ENCODE measurements at places on chromosomes 12 and 14.

- no peak overlapping the region for H3K27ac ChIP-seq
- H3K4me3 ChIP-seq, result no peak overlapping the region
- no peak for DNase-seq
- H3K4me1 ChIP-seq, result peaks cover 2% of the 10 kb centered on the region
- H3K27me3 ChIP-seq, result peaks cover 21% of the 10 kb centered on the region
Measured at GRCh38 chr14:90495357-90496276, 98.8 kb downstream of the CALM1 start.

GRCh38 chr14:106308839-106309389 lies 782.5 kb downstream of the TMEM121 start:
- no peak overlapping the region for H3K27ac ChIP-seq
- no peaks in the 10 kb centered on the region for H3K36me3 ChIP-seq
- peaks cover 26% of the 10 kb centered on the region for H3K4me1 ChIP-seq
- peak; percentile 83 for DNase-seq
- no peak overlapping the region for H3K4me3 ChIP-seq

DNA sequence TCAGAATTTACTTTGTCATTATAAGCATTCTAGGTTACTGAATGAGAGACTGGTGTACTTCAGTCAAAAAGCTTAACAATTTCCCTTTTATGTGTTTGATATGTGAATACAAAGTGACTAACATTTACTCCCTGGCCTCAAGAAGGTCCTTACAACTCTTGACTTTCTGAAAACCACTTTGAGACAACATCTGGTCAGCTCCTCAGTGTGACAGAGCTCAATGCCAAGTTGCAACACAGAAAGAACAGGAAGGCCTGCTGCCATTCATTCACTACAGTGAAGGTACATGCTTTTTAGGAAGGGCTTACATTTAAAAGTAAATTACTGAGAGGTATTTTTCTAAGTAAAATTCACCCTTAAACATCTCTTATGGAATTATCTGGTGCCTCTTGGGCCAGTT lies 2.3 kb upstream of the NAA30 start:
- no peak overlapping the region for H3K27ac ChIP-seq
- H3K27me3 ChIP-seq, result peaks cover 7% of the 10 kb centered on the region

DNA sequence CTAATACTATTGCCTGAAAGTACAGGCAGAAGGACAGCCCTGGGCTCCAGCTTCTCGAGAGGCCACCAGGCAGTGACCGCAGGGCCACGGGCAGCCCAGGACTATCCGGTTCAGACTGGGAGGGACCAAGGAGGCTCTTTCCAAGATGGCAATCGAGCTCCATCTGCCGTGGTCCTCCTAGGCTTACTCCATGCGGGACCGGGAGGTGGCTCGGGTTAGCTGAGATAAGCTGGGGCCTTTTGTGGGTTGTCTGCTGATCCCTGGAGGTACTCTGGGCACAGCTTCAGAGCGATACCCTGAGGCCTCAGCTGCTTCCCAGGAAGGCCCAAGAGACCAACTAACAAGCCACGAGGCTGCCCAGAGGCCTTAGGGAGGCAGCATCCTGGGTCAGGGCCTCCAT lies 33.1 kb downstream of the SNRNP35 start:
- no peaks in the 10 kb centered on the region for H3K4me1 ChIP-seq
- H3K27me3 ChIP-seq, result peaks cover 12% of the 10 kb centered on the region
- H3K36me3 ChIP-seq, result no peaks in the 10 kb centered on the region
- no peak overlapping the region for H3K27ac ChIP-seq
- no peak for DNase-seq

GRCh38 chr14:66495218-66496098 lies 9.3 kb downstream of the CCDC196 start:
- no peak overlapping the region for H3K4me3 ChIP-seq
- H3K27me3 ChIP-seq, result no peaks in the 10 kb centered on the region
- peaks cover 24% of the 10 kb centered on the region for H3K4me1 ChIP-seq
- H3K36me3 ChIP-seq, result no peaks in the 10 kb centered on the region
- DNase-seq, result no peak

DNA sequence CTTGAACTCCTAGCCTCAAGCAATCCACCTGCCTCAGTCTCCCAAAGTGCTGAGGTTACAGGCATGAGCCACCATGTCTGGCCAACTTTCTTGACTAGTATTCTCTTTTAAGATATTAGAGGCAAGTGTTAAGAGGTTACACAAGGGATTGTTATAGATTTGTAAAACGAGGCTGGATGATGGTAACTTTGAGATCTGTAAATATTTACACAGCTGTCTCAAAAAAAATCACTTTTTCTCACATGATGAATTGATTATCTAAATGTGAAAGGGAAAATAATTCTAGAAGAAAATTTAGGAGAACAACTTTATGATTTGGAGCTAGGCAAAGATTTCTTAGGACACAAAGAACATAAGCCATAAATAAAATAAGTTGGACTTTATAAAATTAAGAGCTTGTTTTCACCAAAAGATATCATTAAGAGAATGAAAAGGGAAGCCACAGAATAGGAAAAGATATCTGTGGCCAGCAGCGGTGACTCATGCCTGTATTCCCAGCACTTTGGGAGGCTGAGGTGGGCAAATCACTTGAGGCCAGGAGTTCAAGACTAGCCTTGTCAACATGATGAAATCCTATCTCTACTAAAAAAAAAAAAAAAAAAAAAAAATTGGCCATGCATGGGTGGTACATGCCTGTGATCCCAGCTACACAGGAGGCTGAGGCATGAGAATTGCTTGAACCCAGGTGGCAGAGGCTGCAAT lies 77.4 kb downstream of the BBS10 start:
- peaks cover 13% of the 10 kb centered on the region for H3K27me3 ChIP-seq
- H3K27ac ChIP-seq, result no peak overlapping the region
- H3K4me1 ChIP-seq, result no peaks in the 10 kb centered on the region
- H3K36me3 ChIP-seq, result no peaks in the 10 kb centered on the region

- peaks cover 3% of the 10 kb centered on the region for H3K27me3 ChIP-seq
- no peak overlapping the region for H3K4me3 ChIP-seq
- DNase-seq, result no peak
Measured at GRCh38 chr12:58395470-58395869, 454.1 kb downstream of the ATP23 start.

GRCh38 chr14:58848365-58848764 lies 210.6 kb downstream of the DACT1 start:
- no peak for DNase-seq
- no peaks in the 10 kb centered on the region for H3K4me1 ChIP-seq
- H3K27me3 ChIP-seq, result peaks cover 5% of the 10 kb centered on the region
- H3K36me3 ChIP-seq, result no peaks in the 10 kb centered on the region

DNA sequence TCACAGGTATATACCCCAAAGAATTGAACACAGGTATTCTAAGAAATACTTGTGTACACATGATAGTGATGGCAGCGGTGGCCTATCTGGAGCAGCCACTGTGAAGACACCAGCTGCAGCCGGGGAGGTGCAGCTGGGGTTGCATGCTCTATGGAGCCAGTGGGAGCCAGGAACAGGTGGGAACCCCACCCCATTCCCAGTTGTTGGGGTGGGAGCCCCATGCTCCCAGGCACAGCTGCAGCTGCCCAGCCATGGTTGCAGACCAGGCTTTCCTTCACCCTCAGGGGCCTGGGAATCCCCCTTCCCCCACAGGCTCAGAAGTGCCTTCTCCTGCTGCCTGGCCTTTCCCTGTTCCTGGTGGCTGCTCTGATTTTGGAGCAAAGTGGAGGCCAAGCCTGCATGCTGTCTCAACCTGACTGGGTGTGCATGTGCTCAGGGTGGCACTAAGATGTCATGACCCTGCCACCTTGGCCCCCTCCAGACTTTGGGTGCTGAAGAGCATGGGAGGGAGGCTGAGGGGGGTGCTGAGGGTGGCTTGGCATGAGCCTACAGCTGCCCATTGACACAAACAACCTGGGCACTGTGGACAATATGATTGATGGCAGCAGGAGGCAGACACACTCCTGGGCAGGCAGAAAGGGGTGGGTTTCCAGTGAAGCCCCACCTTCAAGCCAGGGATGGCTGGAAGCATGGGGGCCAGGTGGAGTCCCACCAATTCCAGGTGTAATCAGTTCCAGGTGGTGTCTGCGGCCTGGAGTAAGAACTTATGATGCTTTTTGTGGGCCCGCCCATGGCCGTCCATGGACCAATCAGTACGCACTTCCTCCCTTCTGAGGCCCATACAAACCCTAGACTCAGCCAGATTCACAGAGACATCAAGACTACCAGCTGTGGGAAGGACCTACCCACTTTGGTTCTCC lies 234.7 kb downstream of the ADGRD1 start:
- H3K27ac ChIP-seq, result no peak overlapping the region
- peaks cover 7% of the 10 kb centered on the region for H3K27me3 ChIP-seq
- no peaks in the 10 kb centered on the region for H3K4me1 ChIP-seq
- H3K36me3 ChIP-seq, result peaks cover 4% of the 10 kb centered on the region

GRCh38 chr12:115466076-115466475 lies 782.1 kb upstream of the TBX3 start:
- no peak overlapping the region for H3K4me3 ChIP-seq
- no peak overlapping the region for H3K27ac ChIP-seq
- no peaks in the 10 kb centered on the region for H3K4me1 ChIP-seq

- H3K4me3 ChIP-seq, result peak overlapping the region; percentile 16
- peak overlapping the region; percentile 65 for H3K27ac ChIP-seq
- peaks cover 24% of the 10 kb centered on the region for H3K4me1 ChIP-seq
- H3K27me3 ChIP-seq, result no peaks in the 10 kb centered on the region
Measured at GRCh38 chr14:55373784-55374705, 37.6 kb downstream of the ATG14 start.

GRCh38 chr14:94689218-94689984 lies 77.2 kb downstream of the SERPINA3 start:
- peak; percentile 27 for DNase-seq
- peaks cover 39% of the 10 kb centered on the region for H3K27me3 ChIP-seq
- no peak overlapping the region for H3K4me3 ChIP-seq
- no peak overlapping the region for H3K27ac ChIP-seq
- H3K4me1 ChIP-seq, result no peaks in the 10 kb centered on the region
- no peaks in the 10 kb centered on the region for H3K36me3 ChIP-seq

- H3K36me3 ChIP-seq, result no peaks in the 10 kb centered on the region
- H3K27me3 ChIP-seq, result peaks cover 7% of the 10 kb centered on the region
- no peaks in the 10 kb centered on the region for H3K4me1 ChIP-seq
- H3K4me3 ChIP-seq, result no peak overlapping the region
- DNase-seq, result no peak
Measured at GRCh38 chr12:22569253-22569652, 24.9 kb upstream of the C2CD5 start.

DNA sequence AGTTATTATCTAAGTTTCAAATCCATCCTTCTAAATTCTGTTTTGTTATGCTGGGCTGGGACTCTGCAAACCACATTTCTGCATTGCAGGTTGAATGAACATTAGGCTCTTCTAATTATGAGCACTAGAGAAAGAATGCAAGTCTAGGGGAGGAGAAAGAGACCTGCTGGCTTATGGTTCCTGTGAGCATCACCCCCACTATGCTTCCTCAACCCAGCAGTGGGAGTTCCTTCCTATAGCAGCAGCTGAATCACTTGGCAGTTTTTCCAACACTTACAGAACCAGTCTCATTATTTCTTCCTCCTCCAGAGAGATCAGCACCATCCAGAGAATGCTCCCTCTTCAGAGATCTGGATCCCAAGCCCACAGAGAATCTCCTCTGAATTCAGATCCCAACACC lies 297.7 kb upstream of the CLEC14A start:
- no peak for DNase-seq
- H3K27ac ChIP-seq, result no peak overlapping the region
- no peaks in the 10 kb centered on the region for H3K27me3 ChIP-seq
- no peak overlapping the region for H3K4me3 ChIP-seq
- no peaks in the 10 kb centered on the region for H3K4me1 ChIP-seq
- H3K36me3 ChIP-seq, result no peaks in the 10 kb centered on the region

GRCh38 chr14:103267226-103267910 lies 66.7 kb upstream of the EIF5 start:
- H3K27me3 ChIP-seq, result peaks cover 70% of the 10 kb centered on the region
- no peaks in the 10 kb centered on the region for H3K36me3 ChIP-seq
- no peak for DNase-seq
- H3K4me1 ChIP-seq, result no peaks in the 10 kb centered on the region
